Right renal pelvis (tissue), 4 donors: ENCODE measurements at places on chromosomes 6 and 20. TPM values are rescaled to one million over a fixed set of nuclear protein-coding genes. Genes with fewer than 3 reads are reported as not detected.
A peak's percentile ranks its signal among the peaks of the same experiment; 100 is the strongest.

DNA sequence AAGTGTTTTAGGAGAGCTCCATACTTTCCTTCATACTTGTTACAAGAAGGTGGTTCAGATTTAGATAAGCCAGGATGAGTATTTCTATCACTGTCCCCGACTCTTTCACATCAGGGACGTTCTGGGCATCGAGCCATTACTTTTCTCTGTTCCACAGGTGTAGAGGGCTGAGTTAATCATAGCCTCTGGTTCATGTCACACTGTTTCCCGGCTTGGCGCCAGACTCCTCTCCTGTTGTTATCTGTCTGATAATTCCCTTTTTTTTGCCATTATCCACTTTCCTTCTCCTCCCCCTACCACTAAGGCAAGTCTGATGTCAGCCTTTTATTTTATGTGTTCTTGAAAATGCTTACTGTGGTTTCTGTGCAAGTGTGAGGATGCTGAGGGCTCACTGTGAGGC, 593.4 kb downstream of the UTRN start:
- DNase-seq, result no peak

- no peak for DNase-seq
Observed at GRCh38 chr6:160804639-160805038, 102.6 kb downstream of the PLG start.

- DNase-seq, result no peak
Observed at GRCh38 chr6:47680051-47680450, 18.3 kb upstream of the ADGRF4 start.

DNA sequence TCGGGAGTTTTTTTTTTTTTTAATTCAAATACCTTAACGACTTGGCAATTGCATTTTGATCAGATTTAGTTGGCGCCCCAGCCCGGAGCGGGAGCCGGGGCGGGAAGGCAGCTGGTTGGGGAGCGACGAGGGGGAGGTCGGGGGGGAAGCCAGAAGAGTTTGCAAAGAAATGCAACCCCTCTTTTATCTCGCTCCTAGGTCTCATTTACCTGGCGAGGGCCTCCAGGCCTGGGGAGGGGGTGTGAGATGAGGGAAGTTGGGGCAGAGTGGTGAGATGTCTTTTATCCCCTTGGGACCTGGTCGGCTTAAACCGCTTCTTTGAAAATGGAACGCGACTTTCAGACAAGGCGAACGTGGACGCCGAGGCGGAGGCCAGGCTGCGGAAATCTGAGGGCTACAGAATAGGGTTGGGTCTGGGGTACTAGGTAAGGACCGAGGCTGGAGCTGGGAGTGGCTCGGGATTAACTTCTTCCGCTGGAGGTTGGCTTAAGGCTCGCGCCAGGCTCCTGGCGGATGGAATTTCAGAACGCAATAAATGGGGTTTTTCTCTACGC, 40.3 kb downstream of the NCR2 start:
- DNase-seq, result no peak

The MCHR2 gene
- polyA plus RNA-seq, result not detected

The LGSN gene
- 0.82 TPM for polyA plus RNA-seq

DNA sequence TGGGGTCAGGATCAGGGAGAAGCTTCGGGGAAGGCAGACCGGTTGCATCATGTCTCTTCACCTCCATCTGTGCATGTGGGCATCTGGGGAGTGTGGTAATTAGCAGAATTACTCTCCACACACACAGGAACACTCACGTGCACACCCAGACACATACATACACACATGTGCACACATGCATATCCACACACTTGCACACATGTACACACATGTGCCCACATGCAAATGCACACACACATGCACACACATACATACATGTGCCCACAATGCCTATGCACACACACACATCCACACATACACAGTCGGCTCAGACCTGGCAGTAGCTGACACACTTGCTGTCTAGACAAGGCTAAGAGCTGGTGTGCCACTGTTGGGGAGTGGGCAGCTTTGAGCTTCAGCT, 212.3 kb upstream of the PMEPA1 start:
- DNase-seq, result no peak

- DNase-seq, result no peak
Observed at GRCh38 chr6:44339763-44340625, 2.5 kb upstream of the SPATS1 start.

The GGTLC1 gene
- polyA plus RNA-seq, result 0.27 TPM

DNA sequence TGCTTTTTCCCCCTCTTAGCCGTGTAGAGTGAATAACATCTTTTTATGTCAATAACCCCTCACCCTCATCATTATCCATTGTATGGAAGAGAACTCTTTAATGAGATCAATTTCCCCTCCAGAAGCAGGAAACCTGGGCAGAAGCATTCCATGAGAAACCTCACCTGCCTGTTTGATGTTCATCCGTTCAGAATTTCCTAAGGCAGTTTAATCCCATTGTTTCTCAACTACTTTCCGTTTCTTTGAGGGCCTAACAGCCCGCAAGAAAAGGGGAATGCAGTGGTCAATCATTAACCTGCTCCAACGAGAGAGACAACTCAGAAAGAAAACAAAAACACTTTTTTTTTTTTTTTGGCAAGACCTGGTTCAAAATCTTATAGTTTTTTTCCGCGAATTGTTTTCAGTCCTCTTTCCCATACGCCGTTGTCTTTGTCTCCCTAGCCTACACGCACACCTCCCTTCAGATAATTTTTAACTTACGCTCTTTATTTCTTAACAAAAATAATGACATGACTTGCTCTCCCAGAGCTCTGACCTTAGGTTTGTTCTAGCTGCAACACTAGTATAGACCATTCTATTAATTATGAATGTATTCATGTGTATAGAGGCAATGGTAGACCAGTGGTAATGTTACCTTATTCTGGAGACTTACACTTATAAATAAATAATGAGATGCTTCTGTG, 25.6 kb upstream of the ID4 start:
- DNase-seq, result no peak

The COL19A1 gene
- polyA plus RNA-seq, result 2.2 TPM

DNA sequence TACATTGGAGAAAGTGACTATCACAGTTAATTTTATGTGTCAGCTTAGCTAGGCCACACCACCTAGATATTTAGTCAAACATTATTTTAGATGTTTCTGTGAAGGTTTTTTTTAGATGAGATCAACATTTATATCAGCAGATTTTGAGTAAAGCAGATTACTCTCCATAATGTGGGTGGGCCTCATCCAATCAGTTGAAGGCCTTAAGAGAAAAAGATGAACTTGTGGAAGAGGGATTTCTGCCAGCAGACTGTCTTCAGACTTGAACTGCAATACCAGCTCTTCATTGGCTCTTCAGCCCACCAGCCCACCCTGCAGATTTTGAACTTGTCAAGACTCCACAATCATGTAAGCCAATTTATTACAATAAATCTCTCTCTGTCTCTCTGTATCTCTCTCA, 25.1 kb upstream of the FBXO30 start:
- DNase-seq, result no peak

DNA sequence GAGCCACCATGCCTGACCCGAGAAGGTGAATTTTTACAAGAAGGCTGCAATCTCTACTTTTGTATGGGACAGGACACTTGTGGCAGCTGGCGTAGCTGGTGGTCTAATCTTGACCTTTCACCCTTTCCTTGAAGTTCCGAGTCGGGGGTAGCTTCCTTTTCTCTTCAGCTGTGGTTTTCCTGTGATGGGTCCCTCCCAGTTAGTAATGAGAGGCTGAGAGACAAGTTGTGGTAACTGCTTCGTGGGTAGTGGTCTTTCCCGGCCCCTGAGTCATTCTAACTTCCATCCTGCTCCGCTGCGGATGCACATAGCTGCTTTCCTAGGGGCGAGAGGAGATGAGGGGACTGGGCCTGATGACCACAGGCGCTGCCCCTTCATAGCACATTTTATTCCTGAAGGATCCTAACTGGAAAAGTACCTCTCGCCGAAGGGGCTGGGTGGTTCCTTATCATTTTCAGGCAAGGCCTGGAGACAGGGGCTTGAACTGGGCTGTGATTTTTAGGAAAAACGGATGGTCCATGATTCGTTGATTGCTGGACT, 3.1 kb downstream of the SYNJ2 start:
- no peak for DNase-seq

The MRAP2 gene
- 4.0 TPM for polyA plus RNA-seq

DNA sequence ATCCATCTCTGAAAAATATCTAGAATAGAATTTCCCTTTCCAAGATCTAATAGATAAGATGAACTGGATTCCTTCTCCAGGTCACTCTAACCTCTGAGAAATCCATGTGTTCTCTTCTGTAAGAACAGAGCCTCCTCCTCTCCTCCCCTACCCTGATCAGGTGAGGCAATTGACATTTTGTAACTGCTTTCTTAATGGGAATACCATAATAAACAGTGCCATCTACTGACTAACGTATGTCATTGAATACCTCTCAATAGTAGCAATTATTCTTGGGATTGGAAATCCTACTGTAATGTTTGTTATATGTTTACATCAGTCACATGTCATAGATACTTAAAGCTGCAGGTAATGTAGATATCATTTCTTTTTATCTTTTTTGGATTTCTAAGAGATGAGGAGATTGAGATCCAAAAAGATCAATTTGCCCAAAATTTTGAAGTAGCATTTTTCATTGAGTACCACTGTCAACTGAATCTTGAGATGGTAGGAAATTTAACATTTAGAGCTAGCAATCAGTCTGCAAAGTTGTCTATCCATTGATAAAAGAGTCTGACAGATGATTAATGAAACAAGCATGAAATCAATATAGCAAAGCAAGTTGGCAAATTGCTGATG, 365.8 kb upstream of the HSF2 start:
- DNase-seq, result no peak

The PLA2G7 gene
- polyA plus RNA-seq, result 3.0 TPM

The IMPG1 gene
- polyA plus RNA-seq, result 2.0 TPM

The ETV7 gene
- 0.16 TPM for polyA plus RNA-seq

DNA sequence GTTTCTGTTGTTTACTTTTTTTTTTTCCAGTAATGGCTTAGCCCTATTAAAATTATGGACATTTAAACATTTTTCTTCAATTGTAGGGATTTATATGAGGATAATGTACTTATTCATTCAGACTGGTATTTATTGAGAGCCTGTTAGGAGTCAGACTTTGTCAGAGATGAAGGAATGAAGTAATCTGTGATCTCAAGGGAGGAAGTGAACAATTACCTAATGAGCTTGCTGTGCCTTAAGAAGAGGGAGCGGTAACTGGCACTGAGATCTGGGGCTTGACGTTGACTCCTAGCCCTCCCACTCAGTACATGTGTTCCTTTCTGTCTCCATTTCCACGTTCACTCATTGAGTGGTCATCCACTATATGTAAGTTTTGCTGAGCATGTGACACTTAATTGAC, 12.6 kb downstream of the AFDN start:
- DNase-seq, result no peak

DNA sequence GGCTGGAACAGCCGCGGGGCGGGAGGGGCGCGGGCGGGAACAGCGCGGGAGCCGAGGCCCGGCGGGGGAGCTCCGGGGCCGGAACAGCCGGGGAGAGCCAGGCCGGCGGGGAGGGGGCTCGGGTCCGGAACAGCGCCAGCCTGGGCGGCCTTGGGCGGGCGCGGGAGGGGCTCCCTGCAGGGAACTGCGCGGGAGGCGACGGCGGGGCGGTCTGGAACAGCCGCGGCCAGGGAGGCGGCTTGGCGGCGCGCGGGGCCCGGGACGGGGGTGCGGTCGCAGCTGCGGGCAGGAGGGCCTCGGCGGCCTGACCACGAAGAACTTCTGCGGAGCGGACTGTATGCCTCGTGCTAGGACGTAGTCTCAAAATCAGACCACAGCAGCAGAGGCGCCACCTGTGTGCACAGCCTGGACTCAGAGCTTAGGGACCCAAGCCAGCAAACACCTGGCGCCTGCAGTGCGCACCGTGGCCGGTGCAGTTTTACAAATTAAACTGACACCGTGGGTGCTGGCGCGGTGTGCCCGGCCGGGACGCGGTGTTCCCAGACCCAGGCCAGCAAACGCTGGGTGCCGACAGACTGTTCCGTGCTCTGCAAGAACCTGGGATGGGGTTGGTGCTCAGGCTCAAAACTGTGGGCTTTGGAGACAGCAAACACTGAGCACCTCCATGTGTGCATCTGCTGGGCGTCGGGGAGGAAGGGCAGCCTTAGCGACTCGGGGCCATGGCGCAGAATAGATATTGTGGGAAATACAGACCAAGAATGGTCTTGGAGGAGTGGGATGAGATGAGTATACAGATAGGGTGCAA, 572 bp downstream of the ZNF341 start:
- DNase-seq, result peak; percentile 84

GRCh38 chr6:56541030-56541600, 101.6 kb downstream of the DST start:
- no peak for DNase-seq

The HLA-DRA gene
- 95.9 TPM for polyA plus RNA-seq

DNA sequence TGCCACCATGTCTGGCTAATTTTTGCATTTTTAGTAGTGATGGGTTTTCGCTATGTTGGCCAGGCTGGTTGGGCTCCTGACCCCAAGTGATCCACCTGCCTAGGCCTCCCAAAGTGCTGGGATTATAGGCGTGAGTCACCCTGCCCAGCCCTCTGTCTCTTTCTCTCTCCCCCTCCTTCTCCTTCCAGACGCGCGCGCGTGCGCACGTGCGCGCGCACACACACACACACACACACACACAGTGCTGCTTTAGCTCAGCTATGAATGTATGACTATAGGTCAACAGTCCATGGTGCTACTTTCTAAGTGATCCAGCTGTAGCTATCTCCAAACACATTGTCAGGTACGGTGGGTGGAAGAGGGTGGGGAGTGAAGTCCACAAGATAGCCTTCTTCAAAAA, 449.5 kb downstream of the PHF3 start:
- DNase-seq, result no peak

The VEGFA gene
- 285 TPM for polyA plus RNA-seq

DNA sequence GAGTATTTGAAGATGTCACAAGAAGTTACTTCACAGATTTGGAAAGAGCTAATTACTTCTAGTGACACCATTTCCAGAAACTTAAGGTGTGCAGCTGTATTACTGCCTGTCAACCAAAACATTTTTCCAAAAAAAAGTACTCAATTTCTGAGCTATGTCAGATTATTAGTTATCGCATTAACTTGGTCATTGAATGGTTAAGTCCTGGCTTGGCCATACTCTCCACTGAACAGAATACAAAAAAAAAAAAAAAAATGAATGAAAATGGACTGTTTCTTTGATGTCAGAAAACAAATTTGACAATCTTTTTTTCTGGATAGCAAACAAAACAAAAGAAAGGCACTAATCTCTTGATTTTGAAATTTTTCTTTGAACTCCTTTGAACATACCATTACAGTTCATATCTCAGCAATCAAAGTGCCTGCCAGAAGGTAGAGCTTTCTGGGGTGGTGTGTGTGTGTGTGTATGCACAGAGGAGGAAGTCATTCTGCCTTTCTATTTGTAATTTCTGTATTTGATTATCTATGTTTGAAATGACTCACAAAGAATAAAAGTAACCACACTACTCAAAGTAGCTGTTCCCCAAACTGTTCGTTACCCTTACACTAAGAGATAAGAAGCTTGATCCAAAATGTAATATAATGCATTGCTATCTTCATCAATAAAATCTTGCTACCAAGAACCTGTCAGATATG, 210.8 kb upstream of the FUT9 start:
- DNase-seq, result no peak

- DNase-seq, result no peak
Observed at GRCh38 chr20:3755814-3756480, 11.6 kb downstream of the ADISSP start.

DNA sequence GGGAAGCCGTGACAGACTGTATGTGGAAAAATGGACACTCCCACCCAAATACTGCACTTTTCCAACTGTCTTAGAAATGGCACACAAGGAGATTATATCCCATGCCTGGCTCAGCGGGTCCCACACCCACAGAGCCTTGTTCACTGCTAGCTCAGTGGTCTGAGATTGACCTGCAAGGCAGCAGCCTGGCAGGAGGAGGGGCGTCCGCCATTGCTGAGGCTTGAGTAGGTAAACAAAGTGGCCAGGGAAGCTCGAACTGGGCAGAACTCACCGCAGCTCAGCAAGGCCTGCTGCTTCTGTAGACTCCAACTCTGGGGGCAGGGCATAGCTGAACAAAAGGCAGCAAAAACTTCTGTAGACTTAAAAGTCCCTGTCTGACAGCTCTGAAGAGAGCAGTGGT, 11.4 kb upstream of the RNF146 start:
- no peak for DNase-seq

The GMNN gene
- polyA plus RNA-seq, result 56.8 TPM
